NCI-H446 (cell line): ENCODE measurements at places on chromosomes 12 and 14.

GRCh38 chr14:98103705-98104104 lies 1168.3 kb downstream of the BCL11B start:
- DNase-seq: no peak

- no peak for DNase-seq
These were observed 5.8 kb downstream of the JDP2 start for GRCh38 chr14:75433631-75434071.

- DNase-seq: no peak
These were observed 34.0 kb downstream of the KIF26A start for GRCh38 chr14:104172349-104172748.

- DNase-seq: no peak
These were observed 176.0 kb downstream of the EGLN3 start for GRCh38 chr14:33774723-33775470.
